Activated B cell treated with CpG ODN at 0.5 μM for 24 hours (primary cell): ENCODE measurements at places on chromosomes 6 and 20.

- DNase-seq, result no peak
Measured at GRCh38 chr20:62797671-62798532, 1.6 kb downstream of the MRGBP start.

- DNase-seq, result no peak
Measured at GRCh38 chr6:84696166-84696565, 68.2 kb downstream of the TBX18 start.

GRCh38 chr6:14290041-14290771 is 172.6 kb downstream of the CD83 start:
- DNase-seq, result no peak

DNA sequence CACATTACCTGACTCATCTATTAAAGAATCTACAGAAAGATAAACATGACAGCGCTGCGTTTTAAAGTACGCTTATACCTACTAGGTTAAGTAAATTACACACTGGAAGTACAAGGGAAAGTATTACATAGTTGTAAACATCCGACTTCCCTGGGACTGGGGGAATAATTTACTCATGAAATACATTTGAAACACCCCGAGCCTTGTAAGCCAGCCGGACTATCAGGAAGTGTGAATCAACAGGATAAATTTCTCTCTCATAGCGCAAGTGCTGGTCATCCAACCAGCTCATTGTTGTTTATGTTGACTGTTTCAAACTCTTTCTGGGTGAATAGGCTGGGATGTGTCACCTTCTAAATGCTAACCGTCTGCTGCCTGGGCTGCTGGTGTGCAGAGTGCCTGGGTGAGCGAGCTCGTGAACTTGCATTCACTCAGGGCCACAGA is 4.9 kb downstream of the BMP6 start:
- no peak for DNase-seq

- DNase-seq, result no peak
Measured at GRCh38 chr20:19121463-19121862, 91.0 kb upstream of the SLC24A3 start.

GRCh38 chr6:157235600-157236039 is 87.7 kb downstream of the TMEM242 start:
- DNase-seq, result peak; percentile 39

DNA sequence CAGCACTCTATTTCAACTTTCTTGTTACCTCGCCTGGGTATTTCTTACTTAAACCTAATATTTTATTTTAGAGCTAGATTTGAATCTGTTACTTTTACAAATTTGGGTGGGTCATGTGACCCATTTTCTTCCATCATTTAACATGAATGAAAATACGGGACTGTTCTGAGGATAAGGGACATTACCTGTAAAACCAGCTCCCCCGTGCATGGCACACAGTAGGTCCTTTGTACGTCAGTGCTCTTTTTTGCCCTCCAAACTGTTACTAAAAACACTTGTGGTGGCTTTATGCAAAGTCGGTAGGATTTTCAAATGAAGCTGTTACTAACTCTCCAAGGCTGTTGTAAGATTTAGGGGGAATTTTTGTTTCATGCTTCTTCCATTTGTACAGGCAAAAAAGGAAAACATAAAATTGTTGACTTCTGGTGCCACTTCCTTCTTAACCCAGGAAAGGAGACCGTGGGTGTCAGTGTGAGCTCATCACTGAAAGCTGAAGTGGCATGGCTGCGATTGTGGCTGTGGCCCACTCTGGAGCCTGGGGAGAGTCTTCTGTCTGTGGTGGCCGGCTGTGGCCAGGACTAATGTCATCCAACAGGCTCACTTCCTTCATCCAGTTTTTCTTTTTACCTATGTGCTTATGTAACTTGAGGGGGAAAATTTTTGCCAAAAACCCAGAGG is 40.2 kb upstream of the PXDC1 start:
- no peak for DNase-seq

DNA sequence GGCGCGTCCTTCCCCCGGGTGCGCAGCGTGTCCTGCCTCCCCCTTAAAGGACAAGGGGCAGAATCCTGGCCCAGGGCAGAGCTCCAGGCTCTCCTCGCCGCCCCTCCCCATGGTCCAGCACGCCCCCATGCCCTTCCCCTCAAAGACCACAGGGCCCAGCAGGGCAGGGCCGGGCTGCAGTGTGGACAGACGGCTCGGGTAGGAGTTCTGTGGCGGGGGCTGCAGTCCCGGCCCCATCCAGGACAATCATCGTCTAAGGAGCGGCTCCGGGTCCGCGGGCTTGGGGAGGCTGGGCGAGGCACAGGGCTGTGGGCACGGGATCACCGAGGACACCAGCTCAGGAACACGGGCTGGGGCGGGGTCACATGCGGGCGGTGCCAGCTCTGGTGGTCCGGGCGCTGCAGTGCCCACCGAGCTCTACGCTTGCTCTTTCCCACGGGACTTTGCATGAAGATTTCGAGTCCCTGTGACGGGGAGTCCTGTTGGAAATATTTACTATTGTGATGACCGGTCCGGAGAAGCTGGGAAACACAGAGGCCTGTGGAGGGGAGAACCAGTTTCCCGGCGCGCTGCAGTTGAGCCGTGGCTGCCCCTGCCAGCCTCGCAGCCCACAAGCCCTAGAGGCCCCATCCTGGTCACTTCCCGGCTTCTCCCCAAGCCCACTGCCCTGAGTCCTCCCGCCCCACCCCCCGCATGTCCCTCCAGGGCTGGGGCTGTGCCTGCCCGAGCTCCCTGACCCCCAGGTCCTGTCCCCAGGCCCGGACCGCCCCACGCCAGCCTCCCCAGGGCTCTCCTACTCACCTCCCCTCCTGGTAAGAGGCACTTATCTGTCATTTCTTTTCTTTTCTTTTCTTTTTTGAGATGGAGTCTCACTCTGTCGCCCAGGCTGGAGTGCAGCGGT is 20.6 kb downstream of the SLC17A9 start:
- no peak for DNase-seq

GRCh38 chr6:84447651-84448050 is 220.2 kb upstream of the CEP162 start:
- DNase-seq, result no peak
